Endothelial cell of umbilical vein (primary cell): ENCODE measurements at places on chromosomes 7 and 10. TPM values are rescaled to one million over a fixed set of nuclear protein-coding genes. Genes with fewer than 3 reads are reported as not detected.

- no peak for DNase-seq
Observed at GRCh38 chr10:130350996-130351395, 214.8 kb downstream of the GLRX3 start.

The DPP6 gene
- total RNA-seq: not detected in 2 replicates

GRCh38 chr7:89160107-89160506 is 364.6 kb upstream of the TEX47 start:
- no peak for DNase-seq

DNA sequence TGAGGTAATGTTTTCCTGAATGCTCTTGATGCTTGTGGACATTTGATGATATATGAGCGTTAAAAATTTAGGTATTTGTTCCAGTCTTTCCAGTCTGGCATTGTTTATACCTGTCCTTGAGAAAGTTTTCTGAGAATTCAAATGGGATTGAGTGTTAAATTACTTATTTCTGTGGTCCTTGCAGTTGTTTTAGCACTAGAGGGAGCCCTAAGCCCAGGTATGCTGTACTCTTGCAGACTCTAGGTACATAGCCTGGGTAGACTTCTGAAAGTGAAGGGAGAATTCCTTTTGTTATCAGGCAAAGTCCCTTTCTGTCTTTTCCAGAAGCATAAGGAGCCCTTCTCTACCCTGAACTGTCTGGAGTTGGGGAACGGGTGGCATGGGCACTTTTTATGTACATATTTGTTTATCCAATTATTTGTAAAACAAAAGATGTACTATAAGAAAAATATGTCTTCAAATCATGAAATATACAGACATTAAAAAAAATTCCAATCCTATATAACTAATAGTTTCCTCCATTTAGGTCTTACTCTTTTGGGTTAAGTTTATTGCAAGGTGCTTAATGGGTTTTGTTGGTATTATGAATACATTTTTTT is 262.1 kb downstream of the ATRNL1 start:
- peak; percentile 49 for DNase-seq
